ENCODE measurements at places on chromosomes 3 and 15. TPM values are rescaled to one million over a fixed set of nuclear protein-coding genes. Genes with fewer than 3 reads are reported as not detected.

Gene CYP1A2
- total RNA-seq = not detected

Gene GPR176
- total RNA-seq = 73.6 TPM

Gene NT5DC2
- total RNA-seq = 33.0 TPM

Gene CLSTN2
- 18.0 TPM for total RNA-seq

Gene LOXL1
- total RNA-seq = 115 TPM

Gene MRPL46
- 14.1 TPM for total RNA-seq

Gene LRRIQ4
- not detected for total RNA-seq

Gene GOLGA6L24
- total RNA-seq = not detected

Gene CPLX3
- not detected for total RNA-seq

Gene SCAMP5
- total RNA-seq = 5.8 TPM

Gene ARGFX
- not detected for total RNA-seq

DNA sequence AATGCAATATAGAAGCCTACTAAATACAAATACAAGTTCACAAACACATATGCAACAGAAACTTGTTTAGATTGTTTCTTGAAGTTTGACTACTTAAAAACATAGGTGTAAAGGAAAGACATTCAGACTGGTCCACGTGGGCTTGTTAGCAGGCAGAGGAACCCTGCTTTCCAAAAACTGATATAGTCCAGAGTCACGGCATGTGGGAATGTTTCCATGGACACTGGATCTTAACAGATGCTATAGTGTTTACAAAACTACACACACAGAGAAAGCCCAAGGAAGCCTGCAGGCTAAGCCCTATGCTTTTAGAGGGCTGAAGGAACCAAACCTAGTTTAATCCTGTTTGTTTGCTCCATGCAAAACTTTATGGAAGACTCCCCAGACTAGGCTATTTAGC is 45.2 kb upstream of the LRRC58 start:
- no peaks in the 10 kb centered on the region for H3K27me3 ChIP-seq
- H3K27ac ChIP-seq = no peak overlapping the region
- peaks cover 17% of the 10 kb centered on the region for H3K36me3 ChIP-seq
- no peak overlapping the region for H3K4me3 ChIP-seq
- no peaks in the 10 kb centered on the region for H3K4me1 ChIP-seq

GRCh38 chr3:47117807-47118364 is 46.0 kb downstream of the SETD2 start:
- no peak overlapping the region for H3K27ac ChIP-seq
- no peaks in the 10 kb centered on the region for H3K4me1 ChIP-seq
- DNase-seq = no peak
- no peaks in the 10 kb centered on the region for H3K36me3 ChIP-seq

DNA sequence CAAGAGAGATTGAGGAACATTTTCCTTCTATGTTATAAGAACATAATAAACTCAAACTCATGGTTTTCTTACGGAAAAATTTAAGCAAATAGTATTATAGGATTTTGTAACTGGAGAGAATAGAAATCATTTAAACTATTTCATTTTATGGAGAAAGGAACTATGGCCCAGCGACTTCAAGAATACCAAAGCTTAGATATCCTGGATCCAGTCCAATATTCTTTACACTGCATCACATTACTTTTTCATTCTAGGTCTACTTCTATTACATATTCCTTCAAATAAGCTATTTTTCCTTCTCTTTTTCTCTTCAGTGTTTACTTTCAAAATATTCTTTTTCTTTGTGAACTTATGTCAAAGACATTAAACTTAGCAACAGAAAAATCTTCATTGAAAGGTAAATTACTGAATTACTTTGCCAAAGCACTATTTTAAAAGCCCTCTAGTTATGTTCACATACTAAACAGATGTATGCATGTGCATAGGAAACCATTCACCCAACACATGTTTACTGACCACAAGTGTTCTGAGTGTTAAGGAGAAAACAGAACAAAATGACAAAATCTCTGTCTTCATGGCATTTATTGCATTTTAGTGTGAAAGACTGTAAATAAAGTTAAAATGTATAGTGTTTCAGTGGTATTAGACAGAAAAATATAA is 20.4 kb downstream of the KPNA4 start:
- no peak overlapping the region for H3K4me3 ChIP-seq
- H3K4me1 ChIP-seq = no peaks in the 10 kb centered on the region
- no peaks in the 10 kb centered on the region for H3K36me3 ChIP-seq

GRCh38 chr3:132870541-132870940 is 148.3 kb upstream of the NPHP3 start:
- H3K36me3 ChIP-seq = no peaks in the 10 kb centered on the region
- no peak overlapping the region for H3K4me3 ChIP-seq
- no peak overlapping the region for H3K27ac ChIP-seq
- DNase-seq = no peak
- no peaks in the 10 kb centered on the region for H3K4me1 ChIP-seq

- no peaks in the 10 kb centered on the region for H3K36me3 ChIP-seq
- H3K27ac ChIP-seq = no peak overlapping the region
- no peaks in the 10 kb centered on the region for H3K27me3 ChIP-seq
- DNase-seq = peak; percentile 24
- H3K4me3 ChIP-seq = no peak overlapping the region
Observed at GRCh38 chr3:127853681-127854080, 31.4 kb upstream of the MGLL start.

DNA sequence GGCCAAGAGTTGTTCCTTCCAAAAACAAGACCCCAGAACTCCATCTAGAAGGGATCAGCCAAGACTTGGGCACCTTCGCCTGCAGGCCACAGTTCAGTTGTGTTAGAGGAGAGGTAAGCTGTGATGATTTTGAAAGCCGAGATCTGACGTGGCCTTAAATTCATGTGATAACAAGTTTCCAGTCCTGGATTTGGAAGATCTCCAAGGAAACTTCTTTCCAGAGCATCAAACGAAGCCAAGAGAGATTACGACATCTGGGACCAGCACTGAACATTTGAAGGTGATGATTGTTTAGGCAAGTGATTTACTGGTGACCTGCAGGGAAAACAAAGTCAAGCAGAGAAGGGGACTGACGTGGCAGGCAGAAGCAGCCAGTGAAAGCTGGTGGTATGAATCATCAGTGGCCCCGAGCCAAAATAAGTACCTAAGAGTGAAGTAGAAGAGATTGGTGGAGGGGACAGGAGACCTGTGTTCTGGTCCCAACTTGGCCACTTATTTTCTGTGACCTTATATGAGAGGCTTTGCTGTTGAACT is 339.0 kb upstream of the PROK2 start:
- peaks cover 14% of the 10 kb centered on the region for H3K4me1 ChIP-seq
- H3K27ac ChIP-seq = peak overlapping the region; percentile 22
- no peaks in the 10 kb centered on the region for H3K36me3 ChIP-seq
- no peaks in the 10 kb centered on the region for H3K27me3 ChIP-seq
- peak; percentile 75 for DNase-seq

DNA sequence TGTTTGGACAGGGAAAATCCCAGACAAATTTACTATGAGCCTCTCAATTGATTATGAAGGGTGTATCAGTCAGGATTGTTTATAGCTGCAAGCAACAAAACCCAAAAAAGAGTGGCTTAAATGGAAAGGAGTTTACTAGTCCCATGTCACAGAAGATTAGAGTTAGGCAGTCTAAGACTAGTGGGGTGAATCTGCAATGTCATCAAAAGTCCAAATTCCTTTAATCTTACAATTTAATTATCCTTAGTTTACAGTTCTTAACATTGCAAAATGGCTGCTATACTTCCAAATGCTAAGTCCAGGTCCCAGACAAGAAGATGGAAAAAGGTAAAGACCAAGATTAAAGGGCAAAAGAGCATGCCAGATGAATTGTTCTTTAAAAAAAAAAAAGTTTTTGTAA is 143.6 kb downstream of the CD47 start:
- no peaks in the 10 kb centered on the region for H3K4me1 ChIP-seq
- no peak for DNase-seq
- H3K27ac ChIP-seq = no peak overlapping the region
- H3K4me3 ChIP-seq = no peak overlapping the region
- no peaks in the 10 kb centered on the region for H3K36me3 ChIP-seq

DNA sequence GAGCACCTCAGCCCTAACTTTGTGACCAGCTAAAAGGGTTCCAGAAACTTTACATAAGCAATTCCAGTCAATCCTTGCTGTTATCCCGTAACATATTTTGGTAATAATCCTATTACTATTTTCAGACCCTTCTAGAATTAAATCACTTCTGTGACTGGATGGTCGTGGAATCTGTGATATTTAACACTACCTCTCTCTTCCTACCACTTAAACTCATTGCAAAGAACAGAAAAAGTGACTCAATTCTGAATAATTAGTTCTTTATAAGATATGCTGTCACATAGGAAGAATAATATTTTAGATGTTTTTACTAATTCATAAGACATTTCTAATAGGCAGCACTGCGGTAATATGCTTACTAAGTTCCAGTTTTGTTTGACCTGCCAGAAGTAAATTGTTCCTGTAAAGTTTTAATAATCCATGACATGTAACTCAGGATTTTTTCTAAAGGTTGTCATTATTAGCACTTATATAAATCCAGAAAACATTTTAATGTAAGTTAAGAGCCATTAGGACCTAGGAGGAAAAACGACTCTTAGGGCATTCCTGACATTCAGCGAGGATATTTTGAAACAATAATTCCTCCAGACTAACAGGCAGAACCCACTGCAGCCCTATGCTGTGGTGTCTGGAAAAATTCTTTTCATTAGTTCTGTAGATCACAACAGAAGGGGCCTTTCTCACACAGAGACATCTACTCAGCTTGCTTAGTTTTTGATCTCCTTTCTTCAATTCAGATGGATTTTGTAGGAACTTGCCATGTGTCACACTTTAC is 113.3 kb upstream of the MBNL1 start:
- H3K36me3 ChIP-seq = no peaks in the 10 kb centered on the region
- peak overlapping the region; percentile 75 for H3K27ac ChIP-seq
- no peak overlapping the region for H3K4me3 ChIP-seq
- H3K4me1 ChIP-seq = peaks cover 2% of the 10 kb centered on the region
- no peak for DNase-seq
- H3K27me3 ChIP-seq = no peaks in the 10 kb centered on the region

DNA sequence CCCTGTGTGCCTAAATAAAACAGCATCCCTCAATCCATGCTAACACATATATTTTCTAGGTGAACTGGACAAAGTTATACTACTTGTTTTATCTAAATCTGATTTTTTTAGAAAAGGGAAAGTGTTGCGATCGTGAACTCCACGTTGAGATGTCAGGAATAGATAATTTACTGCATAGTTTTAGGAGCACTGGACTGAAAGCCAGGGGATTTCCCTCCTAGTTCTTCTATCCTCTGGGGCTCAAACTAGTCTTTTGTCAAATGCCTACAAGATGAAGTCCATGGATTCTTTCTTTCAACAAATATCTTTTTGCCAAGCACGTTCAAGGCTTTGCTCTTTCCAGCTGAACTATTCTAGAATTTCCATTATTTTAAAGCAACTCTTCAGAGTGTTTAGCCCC is 617 bp upstream of the HPS3 start:
- no peaks in the 10 kb centered on the region for H3K36me3 ChIP-seq
- H3K27me3 ChIP-seq = no peaks in the 10 kb centered on the region
- H3K4me1 ChIP-seq = no peaks in the 10 kb centered on the region
- DNase-seq = no peak

- no peaks in the 10 kb centered on the region for H3K36me3 ChIP-seq
- no peak overlapping the region for H3K4me3 ChIP-seq
- DNase-seq = no peak
- H3K27ac ChIP-seq = no peak overlapping the region
- no peaks in the 10 kb centered on the region for H3K4me1 ChIP-seq
Observed at GRCh38 chr15:57734860-57735259, 28.3 kb downstream of the POLR2M start.

DNA sequence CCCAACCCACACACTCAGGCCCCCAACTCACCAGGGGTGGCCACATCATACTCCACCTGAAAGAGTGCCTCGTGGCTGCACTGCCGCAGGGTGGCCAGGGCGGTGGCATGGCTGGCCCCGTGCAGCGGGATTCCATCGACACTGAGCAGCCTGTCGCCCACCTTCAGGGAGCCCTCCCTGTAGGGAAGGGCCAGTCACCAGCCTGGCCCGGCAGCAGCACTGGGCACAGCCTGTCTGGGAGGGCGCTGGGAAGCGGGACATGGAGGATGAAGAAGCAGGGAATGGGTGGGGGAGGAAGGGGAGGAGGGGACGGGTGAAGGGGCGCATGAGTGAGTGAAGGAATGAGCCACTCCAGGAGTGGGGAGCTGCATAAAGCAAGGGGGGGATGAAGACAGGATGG is 18.5 kb downstream of the GRIP2 start:
- DNase-seq = no peak
- no peak overlapping the region for H3K4me3 ChIP-seq
- no peaks in the 10 kb centered on the region for H3K27me3 ChIP-seq
- H3K4me1 ChIP-seq = no peaks in the 10 kb centered on the region
- no peaks in the 10 kb centered on the region for H3K36me3 ChIP-seq
- no peak overlapping the region for H3K27ac ChIP-seq
